ENCODE measurements at places on chromosomes 2 and 18. TPM values are rescaled to one million over a fixed set of nuclear protein-coding genes. Genes with fewer than 3 reads are reported as not detected.

The CFAP65 gene
- 0.52 TPM for total RNA-seq

The CHN1 gene
- 3.6 TPM for total RNA-seq

The IL36RN gene
- not detected for total RNA-seq

The HMSD gene
- total RNA-seq, result 5.3 TPM

The TEKT4 gene
- total RNA-seq, result not detected

The CCL20 gene
- 0.30 TPM for total RNA-seq

The DOCK10 gene
- total RNA-seq, result 0.54 TPM

The PLA2R1 gene
- 0.34 TPM for total RNA-seq

The ANKRD44 gene
- total RNA-seq, result 2.7 TPM

- DNase-seq, result no peak
- H3K27ac ChIP-seq, result no peak overlapping the region
- no peaks in the 10 kb centered on the region for H3K36me3 ChIP-seq
- no peaks in the 10 kb centered on the region for H3K4me1 ChIP-seq
- no peak overlapping the region for H3K4me3 ChIP-seq
Observed at GRCh38 chr2:38648107-38648761, 17.7 kb upstream of the GALM start.

DNA sequence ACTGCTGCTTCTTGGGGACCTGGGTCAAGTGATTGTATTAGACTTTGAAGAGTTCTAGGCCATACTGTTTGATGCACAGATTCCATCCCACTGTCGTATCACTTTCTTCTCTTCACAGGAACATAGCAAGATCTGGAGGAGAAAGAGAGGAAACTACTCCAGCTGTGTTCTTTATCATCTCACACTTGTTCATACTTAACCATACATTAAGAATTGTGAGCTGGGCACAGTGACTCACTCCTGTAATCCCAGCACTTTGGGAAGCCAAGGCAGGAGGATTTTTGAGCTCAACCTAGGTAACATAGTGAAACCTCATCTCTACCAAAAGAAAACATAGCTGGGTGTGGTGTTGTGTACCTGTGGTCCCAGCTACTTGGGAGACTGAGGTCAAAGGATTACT is 111.7 kb downstream of the PARD3B start:
- H3K27me3 ChIP-seq, result no peaks in the 10 kb centered on the region
- no peaks in the 10 kb centered on the region for H3K4me1 ChIP-seq
- no peaks in the 10 kb centered on the region for H3K36me3 ChIP-seq
- H3K4me3 ChIP-seq, result no peak overlapping the region

GRCh38 chr2:219281588-219281987 is 2.4 kb downstream of the DNAJB2 start:
- DNase-seq, result no peak
- peaks cover 26% of the 10 kb centered on the region for H3K4me1 ChIP-seq
- H3K4me3 ChIP-seq, result no peak overlapping the region
- no peaks in the 10 kb centered on the region for H3K36me3 ChIP-seq
- H3K27ac ChIP-seq, result no peak overlapping the region

GRCh38 chr18:68660354-68661183 is 54.3 kb downstream of the TMX3 start:
- no peaks in the 10 kb centered on the region for H3K27me3 ChIP-seq
- DNase-seq, result peak; percentile 29
- H3K36me3 ChIP-seq, result no peaks in the 10 kb centered on the region

- DNase-seq, result no peak
- no peak overlapping the region for H3K4me3 ChIP-seq
- H3K27ac ChIP-seq, result no peak overlapping the region
- H3K36me3 ChIP-seq, result no peaks in the 10 kb centered on the region
- H3K27me3 ChIP-seq, result peaks cover 11% of the 10 kb centered on the region
- no peaks in the 10 kb centered on the region for H3K4me1 ChIP-seq
Observed at GRCh38 chr2:162828545-162828944, 10.0 kb downstream of the KCNH7 start.

DNA sequence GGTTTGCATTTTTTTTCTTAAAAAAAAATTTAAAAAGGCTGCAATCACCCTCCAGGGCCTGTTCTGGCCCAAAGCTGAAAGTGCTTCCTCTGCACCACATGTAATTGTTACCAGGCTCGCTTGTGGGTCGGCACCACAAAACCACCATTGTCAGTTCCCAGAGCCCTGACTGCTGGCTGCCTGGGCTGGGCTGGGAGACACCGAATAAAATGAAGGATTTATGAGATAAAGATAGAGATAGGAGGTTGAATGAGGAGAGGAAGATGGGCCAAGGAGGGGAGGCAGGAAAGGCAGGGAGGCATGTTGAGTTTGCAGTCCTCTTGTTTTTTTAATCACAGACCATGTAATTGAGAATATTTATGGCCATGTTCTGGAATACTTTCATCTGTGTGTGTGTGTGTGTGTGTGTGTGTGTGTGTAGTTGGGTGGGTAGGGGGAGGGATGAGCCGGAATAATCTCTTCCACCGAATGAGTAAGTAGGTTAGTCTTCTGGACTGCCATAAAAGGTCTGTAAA is 14.7 kb downstream of the NRP2 start:
- H3K4me3 ChIP-seq, result no peak overlapping the region
- H3K27ac ChIP-seq, result no peak overlapping the region
- H3K27me3 ChIP-seq, result no peaks in the 10 kb centered on the region
- no peak for DNase-seq
- H3K36me3 ChIP-seq, result no peaks in the 10 kb centered on the region

DNA sequence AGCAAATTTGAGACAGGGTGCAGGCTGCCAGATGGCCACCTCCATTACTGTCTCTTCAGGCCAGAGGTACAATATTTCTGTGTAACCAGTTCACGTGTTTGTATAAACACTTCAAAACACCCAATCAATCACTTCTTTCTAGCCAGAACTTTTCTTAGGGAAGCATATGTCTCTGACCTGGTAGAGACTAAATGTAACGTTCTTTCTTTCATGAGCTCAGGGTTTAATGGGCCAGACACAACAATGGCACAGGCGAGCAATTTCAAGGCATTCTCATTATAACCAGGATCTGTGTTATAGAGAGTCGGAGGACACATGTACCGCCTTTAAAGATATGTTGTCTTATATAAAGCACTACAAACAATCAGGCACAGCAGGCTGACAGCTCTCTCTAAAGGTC is 1846.4 kb upstream of the PIK3C3 start:
- H3K4me3 ChIP-seq, result no peak overlapping the region
- H3K4me1 ChIP-seq, result no peaks in the 10 kb centered on the region
- H3K36me3 ChIP-seq, result no peaks in the 10 kb centered on the region

DNA sequence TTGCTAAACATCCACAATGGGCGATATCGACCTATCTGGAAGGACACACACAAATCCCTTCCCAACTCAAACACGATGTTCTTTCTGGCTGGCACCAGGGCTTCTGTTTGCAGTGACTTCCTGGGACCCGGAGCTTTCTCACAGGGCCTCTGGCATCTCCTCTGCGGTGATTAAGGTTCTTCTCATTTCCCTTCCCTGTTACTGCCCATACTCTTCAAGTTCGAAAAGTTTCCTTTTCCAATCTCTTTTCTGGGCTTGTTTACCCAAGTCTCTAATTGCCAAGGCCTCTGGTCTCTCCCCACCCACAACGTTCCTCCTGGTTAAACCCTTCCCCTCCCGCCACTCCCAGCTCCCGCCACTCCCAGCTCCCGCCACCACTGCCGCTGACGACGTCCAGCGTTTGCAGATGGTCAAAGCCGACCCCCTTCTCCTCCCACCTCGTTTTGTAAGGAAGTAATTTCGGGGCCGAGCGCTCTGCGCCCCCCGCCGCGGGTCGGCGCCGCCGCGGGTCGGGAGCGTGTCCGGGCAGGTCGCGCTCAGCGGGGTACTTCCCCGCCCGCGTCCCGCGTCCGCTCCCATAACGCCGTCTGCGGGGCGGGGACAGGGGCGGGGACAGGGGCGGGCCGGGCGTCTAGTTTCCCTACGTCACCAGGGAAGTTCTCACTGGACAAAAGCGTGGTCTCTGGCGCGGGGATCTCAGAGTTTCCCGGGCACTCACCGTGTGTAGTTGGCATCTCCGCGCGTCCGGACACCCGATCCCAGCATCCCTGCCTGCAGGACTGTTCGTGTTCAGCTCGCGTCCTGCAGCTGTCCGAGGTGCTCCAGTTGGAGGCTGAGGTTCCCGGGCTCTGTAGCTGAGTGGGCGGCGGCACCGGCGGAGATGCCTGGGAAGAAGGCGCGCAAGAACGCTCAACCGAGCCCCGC is at the start of gene PMAIP1:
Gene PMAIP1 (plus strand): TSS at position 699 of the 924 bp plus-strand sequence. CDS start 182 bp downstream, at position 881.
- H3K4me3 ChIP-seq, result peak within 1 kb of the TSS; percentile 82
- H3K27ac ChIP-seq, result peak within 1 kb of the TSS; percentile 87
- peaks cover 20% of the 10 kb centered on the region for H3K36me3 ChIP-seq
- H3K4me1 ChIP-seq, result peaks cover 30% of the 10 kb centered on the region

DNA sequence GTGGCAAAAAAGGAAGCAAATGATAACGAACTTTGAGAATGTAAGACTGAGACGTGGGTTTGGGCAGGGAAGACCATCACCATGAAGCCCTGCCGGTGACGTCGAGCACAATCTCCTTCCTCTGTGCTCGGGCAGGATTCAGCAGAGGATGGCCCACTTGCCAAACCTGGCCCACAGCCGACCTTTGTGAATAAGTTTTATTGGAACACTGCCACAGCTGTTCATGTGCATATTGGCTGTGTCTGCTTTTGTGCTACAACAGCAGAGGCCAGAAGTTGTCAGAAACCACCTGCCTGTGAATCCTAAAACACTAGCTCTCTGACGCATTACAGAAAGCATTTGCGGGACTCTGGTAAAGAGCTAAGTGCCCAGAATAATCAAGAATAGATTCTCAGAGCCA is 223.9 kb downstream of the MYT1L start:
- H3K27ac ChIP-seq, result no peak overlapping the region
- no peak overlapping the region for H3K4me3 ChIP-seq
- no peaks in the 10 kb centered on the region for H3K27me3 ChIP-seq
- no peak for DNase-seq
- H3K36me3 ChIP-seq, result no peaks in the 10 kb centered on the region

GRCh38 chr2:152031747-152032306 is 67.0 kb downstream of the CACNB4 start:
- no peak overlapping the region for H3K4me3 ChIP-seq
- H3K27ac ChIP-seq, result no peak overlapping the region
- no peaks in the 10 kb centered on the region for H3K27me3 ChIP-seq
- no peak for DNase-seq
- H3K4me1 ChIP-seq, result peaks cover 18% of the 10 kb centered on the region

All from HCT116 (cell line).